Fibroblast of skin of back (primary cell): ENCODE measurements at places on chromosomes 4 and X.

DNA sequence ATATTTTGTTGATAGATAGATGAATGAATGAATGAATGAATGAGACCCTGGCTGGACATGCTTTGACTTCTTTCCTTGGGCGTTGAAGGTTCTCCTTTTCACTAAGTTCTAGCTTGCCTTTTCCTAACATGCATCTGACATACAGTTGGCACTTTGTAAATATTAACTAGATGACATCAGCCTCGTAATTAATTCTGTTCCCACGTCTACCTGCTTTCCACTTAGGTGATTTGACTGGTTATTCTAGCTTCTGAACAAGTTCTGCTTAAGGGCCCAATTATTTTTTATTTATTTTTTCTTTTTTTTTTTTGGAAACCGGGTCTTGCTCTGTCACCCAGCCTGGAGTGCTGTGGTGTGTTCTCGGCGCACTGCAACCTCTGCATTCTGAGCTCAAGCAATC, 13.9 kb upstream of the RASL11B start:
- DNase-seq: no peak

DNA sequence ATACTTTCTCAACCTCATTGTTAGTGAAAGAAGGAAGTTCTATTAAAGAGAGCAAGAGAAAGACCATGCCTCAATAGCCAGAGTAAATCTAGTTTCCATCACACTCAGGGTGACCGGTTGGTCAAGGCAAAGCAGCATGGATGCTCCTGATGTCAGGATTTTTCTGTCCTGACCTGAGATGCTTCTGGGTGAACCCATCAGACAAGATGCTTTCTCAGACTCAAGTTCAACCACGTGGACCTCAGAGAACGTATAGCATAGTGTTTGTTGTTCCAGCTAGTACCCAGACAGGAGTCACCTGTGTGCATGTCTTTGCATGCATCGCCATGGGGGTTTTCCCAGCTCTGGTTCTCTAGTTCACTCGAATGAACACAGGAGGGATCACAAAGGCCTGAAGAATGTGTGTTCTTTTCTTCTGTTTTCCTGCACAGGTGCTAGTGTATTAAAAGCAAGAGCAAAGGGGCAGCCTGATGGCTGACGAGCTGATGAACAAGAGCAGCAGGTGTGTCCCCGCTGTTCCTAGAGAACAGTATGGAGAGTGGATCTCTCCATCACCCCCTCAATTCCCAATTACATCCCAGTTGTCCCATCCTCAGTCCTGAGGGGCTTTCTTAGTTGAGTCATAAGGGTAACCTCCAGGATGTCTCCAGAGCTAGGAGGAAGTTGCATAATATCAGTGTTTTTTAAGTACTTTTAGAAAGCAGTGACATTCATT, 110.5 kb upstream of the ENPP6 start:
- no peak for DNase-seq

GRCh38 chr4:95255396-95256107, 293.2 kb downstream of the UNC5C start:
- peak; percentile 75 for DNase-seq

DNA sequence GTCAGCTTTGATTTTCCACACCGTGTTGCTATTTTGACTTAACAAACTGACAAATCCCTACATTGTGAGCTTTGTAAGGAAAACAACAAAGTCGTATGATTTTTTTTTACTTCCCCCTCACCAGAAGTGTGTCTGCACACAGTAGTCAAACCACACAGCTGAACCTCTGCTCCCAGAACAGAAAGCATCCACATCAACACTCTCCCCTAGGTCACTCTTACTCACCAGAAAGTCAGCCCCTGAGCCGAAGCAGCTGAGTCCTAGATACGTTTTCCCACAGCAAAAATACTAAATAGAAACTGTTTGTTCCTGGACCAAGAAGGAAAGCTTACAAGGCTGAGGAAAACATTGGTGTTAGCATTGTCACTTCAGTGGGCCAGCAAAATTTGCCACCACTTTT, 305.7 kb downstream of the DHX15 start:
- DNase-seq: peak; percentile 16

GRCh38 chr4:185119927-185120630, 23.0 kb upstream of the SLC25A4 start:
- peak; percentile 40 for DNase-seq

GRCh38 chrX:41302370-41302769, 31.6 kb upstream of the DDX3X start:
- DNase-seq: no peak

- DNase-seq: peak; percentile 64
These were observed 108.8 kb downstream of the SPRY1 start for GRCh38 chr4:123505095-123506010.

GRCh38 chr4:128068918-128069317, 7.8 kb downstream of the LARP1B start:
- peak; percentile 24 for DNase-seq

- no peak for DNase-seq
These were observed 12.6 kb downstream of the ELF4 start for GRCh38 chrX:130097507-130098209.

DNA sequence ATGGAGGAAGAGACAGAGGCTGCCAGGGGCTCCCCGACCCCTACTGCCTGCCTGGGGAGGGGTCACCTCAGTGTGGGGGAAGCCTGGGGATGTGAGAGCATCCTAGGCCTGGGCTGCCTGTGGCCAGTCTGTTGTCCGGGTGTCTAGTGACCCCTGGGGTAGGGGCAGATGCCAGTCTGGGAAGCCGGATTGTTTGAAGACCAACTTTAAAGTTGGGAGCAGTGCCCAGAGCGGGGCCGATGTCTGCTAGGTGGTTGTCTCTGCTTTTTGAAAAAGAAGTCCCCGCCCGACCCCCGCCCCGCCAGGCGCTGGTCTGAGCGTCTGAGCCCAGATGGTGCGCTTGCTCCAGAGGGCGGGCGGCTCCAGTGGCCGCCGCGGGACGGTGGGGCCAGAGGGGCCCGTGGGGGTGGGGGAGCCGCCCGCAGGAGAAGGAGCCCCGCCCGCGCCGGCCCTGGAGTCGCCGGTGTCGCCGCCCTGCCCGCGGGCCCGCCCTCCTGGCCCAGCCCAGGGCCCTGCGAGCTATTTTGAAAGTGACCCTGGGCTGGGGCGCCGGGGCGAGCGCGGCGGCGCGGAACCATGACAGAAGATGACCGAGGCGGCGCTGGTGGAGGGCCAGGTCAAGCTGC, at the start of gene DOK7:
TSS of gene DOK7 (plus strand) at position 517 of the 626 bp plus-strand sequence. CDS start at position 587, 70 bp downstream.
- no peak for DNase-seq

DNA sequence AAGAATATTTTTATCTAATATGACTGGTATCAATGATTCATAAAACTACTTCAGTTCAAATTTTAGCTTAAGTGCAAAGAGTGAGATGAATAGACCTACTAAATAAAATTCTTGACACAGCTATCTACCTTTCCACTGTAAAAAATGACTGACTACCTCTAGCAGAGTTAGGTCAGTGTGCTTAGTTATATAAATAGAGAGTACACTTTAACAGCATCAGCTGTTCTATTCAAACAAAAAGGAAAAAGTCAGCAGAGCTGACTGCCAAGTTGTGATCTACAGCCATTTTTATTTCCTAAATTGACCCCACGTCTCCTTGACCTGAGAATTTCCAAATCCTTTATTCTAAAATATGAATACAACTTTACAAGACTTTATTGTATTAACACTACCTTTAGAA, 262.4 kb downstream of the CAMK2D start:
- DNase-seq: no peak

DNA sequence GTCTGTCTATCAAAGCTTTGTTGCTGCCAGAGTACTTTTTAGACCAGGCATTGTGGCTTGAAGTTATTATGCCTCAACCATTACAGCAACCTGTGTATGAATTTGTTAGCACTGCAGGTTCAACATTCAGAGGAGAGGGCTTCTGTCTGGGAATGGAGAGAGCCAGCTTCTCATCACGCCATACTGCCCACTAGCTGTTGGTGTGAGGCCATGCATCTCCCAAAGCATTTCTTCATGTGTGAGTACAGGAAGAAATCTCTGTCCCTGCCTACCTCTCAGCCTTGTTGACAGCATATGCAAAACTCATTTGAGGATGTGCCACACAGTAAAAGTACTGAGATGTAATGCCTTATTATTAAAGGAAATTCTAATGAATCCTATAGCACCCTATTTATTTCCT, 76.9 kb upstream of the PPARGC1A start:
- no peak for DNase-seq

DNA sequence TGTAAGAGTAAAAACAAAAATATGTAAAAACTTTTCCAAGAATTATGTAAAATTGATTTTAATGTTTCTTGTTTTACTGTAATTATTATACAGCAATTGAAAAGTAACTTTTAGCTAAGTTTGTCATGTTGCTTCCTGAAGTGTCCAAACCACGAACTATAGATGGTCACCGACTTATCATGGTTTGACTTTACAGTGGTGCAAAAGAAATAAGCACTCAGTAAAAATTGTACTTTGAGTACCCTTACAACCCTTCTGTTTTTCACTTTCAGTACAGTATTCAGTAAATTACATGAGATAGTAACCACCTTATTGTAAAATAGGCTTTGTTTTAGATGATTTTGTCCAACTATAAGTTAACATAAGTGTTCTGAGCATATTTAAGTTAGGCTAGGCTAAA, 93.8 kb downstream of the SLC10A6 start:
- no peak for DNase-seq

DNA sequence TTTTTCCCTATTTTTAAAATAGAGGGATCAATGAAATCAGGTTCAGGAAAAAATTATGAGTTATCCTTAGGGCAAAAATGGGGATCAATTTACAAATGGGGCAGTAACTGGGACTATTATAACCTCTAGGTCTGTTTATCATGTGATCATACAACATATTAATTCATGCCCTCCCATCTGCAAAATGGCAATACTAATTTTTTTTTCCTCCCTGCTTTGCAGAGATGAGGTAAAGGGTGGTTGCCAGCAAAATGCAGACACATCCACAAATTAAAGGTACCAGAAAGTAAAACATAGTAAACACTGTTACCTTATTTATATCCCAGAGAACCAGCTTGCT, 467 bp downstream of the HSD17B11 start:
- DNase-seq: no peak

DNA sequence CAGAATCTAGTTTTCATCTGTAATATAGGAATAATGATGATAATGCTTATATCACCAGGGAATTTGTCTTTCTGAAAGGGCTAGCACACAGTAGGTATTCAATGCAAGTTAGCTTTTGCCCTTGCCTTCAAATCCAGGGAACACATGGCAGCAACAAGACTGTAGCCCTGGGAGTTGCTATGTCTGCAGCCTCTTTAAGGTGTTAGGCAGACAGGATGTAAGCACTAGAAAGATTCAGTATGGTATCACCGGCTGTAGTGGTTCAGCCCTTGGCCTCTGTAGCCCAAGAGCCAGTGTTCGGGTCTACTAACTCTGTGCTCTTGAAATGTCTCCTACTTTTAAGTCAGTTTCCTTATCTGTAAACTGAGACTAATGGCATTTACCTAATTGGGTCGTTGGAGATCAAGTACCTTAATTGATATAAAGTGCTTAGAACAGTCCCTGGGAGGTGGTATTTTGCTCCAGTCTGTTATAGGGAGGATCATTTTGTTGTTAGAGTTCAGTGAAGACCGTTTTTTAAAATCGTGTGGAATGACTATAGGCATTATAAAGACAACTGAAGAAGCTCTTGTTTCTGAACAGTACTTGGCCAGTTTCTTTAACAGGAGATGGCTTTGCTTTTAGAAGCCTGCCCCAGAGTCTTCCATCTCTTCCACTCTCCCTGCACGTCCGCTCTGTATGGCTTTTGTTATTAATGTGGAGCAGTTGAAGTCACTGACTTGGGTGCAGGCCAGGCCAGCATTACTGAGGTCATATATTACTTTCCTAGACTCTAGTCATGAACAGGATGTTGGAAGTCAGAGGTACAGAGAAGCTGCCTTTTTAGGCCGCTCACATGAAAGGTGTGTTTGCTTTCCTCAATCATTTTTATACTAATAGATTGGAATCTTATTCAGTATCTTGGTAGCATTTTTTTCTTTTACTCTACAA, 44.8 kb downstream of the GAB1 start:
- peak; percentile 90 for DNase-seq

DNA sequence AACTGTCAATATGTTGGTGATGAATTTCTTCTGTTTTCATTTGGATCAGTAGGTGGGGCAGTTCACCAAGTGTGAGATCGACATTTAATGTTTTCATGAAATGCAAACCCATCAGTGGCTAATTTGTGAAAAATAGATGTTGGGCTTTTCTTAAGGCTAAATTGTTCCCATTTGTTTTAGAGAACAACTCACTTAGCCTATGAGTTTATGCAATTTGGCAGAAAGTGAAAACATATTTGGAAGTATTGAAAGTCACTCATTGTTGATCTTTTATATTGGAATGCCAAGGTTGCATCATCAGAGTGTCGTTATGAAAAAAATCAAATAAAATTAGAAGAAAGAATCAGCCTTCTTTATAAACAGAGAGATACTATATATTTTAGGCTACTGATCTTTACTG, 132.4 kb downstream of the RPA4 start:
- no peak for DNase-seq

DNA sequence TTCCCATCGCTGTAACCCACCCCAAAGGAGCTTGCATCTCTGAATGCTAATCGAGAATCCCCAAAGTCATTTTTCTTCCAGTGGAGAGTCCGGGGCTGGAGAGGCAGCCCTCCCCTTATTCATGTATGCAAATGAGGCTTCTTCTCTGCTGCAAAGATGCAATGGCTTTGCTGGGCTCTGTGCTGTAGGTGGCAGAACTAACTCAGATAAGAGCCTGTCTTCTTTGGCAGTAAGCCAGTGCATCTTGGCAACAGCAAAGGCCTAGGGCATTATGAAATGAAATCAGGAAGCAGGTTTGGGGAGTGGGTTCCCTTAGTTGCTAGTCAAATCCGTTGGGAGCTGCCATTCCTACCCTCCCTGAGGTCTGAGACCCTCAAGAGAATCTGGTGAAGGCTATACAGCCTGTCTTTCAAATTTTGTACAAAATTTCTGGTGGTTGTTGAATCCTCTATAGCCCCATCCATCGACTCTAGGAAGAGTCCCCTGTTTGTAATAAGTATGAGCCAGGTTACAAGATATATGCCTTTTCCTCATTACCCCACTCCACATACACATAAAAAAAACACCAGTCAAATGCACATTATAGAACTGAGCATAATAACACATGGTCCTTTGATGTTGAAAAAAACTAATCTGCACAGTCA, 290.6 kb upstream of the TAPT1 start:
- DNase-seq: peak; percentile 70

GRCh38 chr4:7420661-7421040, 14.1 kb downstream of the PSAPL1 start:
- no peak for DNase-seq

- DNase-seq: peak; percentile 62
These were observed 109.1 kb upstream of the SLC4A4 start for GRCh38 chr4:71229477-71230270.

- peak; percentile 27 for DNase-seq
These were observed 27.0 kb upstream of the SLC7A11 start for GRCh38 chr4:138269175-138269574.

- no peak for DNase-seq
These were observed 833.0 kb upstream of the POU3F4 start for GRCh38 chrX:82675104-82675503.

- no peak for DNase-seq
These were observed 4.4 kb upstream of the INPP4B start for GRCh38 chr4:142850478-142850877.

DNA sequence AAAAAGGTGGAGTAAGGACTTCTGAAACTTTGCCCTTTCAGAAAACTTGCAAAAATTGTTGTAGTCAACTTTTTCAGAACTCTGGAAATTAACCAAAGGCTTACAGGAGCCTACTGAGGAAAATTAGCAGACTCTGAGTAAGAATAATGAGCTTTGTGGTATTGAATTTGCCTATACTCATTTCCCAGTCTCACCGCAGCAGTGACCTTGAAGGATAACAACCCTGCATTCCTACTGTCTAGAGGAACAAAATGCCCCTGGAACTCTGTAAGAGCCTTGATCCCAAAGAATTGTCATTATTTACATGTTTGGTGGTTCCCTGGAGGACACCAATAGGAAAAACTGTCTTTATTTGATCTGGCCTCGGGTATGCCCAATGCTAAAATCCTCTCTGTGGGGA, 57.9 kb downstream of the MND1 start:
- peak; percentile 34 for DNase-seq
